ENCODE measurements at places on chromosomes 5 and 9.

- no peak for DNase-seq
These were observed 6.2 kb upstream of the CKMT2 start for GRCh38 chr5:81226949-81227348.

GRCh38 chr5:128546658-128547281 is 8.7 kb upstream of the FBN2 start:
- DNase-seq, result no peak

DNA sequence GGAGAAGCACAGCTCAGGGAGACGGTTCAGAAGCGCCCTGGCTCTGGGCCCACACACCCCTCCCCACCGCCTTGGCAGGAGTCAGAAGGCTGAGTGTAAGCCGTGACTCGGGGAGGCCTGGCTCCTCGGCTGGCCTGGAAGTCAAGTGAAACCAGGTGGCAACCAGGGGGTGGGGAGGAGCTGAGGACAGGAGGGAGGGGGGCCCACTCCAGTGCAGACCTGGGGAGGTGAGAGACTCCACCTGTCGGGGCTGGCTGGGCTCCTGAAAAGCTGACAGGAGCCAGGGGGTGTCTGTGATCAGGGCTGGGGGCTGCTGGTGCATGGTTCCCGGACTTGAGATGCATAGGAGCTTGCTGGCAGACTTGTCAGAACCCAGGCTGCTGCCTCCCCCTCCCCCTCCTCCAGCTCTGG is 150.2 kb upstream of the PHYKPL start:
- no peak for DNase-seq

DNA sequence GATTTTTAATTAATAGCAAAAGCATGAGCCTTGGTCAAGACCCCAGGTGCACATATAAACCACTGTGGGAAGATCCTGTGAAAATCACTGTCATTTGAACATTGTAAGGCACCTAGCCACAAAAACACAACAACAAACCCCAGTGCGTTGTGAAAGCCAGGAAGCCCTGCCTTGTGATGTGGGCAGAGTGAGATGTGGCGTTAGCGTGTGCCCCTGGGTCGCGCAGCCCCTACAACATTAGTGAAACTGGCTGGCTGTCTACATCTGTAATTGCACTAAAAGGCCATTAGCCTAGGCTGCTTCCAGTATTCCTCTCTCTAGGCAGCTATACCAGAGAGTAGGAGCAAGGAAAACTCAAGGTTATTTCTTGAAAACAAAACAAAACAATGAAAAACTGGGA is 21.1 kb upstream of the PDZD2 start:
- DNase-seq, result no peak

- no peak for DNase-seq
These were observed 118.7 kb downstream of the LPAR1 start for GRCh38 chr9:110919609-110920008.

DNA sequence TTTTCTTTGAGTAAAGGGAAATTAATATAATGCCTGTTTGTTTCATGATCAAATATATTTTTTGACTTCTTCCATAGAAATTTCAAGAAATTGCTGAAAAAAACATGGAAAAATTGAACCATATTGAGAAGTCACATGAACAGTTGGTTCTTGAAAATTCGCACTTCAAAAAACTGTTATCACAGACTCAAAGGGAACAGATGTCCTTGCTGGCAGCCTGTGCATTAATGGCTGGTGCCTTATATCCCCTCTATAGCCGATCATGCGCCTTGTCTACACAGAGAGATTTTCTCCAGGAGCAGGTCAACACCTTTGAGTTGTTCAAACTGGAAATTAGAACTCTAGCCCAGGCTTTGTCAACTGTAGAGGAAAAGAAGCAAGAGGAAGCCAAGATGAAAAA is 191.4 kb downstream of the CCDC171 start:
- DNase-seq, result no peak

GRCh38 chr5:176173647-176174046 is 64.6 kb upstream of the SIMC1 start:
- DNase-seq, result no peak

GRCh38 chr5:1745796-1746370 is 53.8 kb downstream of the MRPL36 start:
- DNase-seq, result peak; percentile 50

GRCh38 chr5:167720676-167721260 is 570.7 kb upstream of the WWC1 start:
- no peak for DNase-seq

DNA sequence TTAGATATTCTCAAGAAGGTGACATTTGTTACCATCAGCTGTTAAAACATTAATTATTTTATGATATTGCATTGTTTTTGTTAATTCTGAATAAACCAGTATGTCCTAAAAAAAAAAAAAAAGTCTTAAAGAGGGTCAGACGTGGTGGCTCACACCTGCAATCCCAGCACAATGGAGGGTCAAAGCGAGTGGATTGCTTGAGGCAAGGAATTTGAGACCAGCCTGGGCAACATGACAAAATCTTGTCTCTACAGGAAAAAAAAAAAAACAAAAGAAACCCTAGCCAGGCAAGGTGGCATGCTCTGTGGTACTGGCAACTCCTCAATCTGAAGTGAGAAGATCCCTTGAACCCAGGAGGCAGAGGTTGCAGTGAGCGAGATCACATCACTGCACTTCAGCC is 46.8 kb downstream of the CYLC2 start:
- no peak for DNase-seq

All from coronary artery (tissue), 2 donors.